ENCODE measurements at places on chromosomes 6 and 20.

DNA sequence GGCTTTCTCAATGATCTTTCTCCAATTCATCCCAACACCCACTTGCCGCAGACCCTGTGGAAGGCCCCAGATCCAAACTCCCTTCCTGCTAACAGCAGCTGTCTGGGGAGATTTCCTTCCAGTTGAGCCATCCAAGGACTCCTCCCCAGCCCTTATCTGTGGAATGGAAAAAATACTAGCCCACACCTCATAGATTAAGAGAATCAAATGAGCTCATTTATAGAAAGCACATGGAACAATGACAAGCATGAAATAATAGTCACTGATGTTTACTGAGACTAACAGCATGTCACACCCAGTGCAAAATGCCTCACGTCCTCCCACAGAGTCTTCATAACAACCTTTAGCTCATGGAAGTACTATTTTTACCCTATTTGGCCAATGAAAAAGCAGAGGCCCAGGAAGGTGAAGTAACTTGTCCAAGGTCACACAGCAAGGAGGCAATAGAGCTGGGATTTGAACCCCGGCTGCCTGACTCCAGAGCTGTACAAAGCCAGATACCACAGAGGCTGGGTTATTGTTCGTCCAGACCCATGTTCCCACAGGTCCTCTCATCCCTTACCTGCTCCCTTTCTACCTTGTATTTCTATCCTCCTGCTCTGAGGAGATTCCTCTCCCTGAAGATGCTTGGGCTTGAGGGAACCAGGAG is 23.4 kb upstream of the PTGIS start:
- DNase-seq: no peak

DNA sequence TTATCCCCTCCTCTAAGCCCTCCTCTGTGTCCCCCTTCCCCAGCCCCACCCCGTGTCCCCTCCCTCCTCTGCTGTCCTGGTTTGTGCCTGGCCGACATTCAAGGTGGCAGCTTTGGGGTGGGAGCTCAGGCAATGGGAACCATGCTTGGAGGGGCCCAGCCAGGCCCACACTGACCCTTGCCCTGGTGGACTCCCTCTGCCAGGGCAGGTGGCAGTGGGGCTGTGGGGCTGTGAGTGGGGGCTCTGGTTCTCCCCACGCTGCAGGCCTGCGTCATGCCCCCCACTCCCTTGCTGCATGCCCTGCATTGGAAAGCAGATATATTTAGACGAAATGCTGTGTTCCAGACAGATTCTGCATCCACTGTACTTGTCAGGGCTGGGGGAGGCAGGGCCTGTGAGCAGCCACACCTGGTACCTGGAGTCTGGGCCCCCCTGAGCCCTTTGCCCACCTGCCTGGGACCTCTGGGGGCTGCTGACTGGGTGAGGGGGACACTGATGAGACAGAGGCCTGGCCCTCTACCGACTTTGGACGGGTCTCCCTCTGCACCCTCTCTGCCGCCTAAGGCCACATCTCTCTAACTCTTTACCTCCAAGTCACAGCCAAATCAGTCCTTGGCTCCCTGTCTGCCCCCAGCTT is 14.2 kb downstream of the DLGAP4 start:
- DNase-seq: no peak

- DNase-seq: no peak
These were observed 6.3 kb downstream of the BTN2A1 start for GRCh38 chr6:26464014-26464413.

DNA sequence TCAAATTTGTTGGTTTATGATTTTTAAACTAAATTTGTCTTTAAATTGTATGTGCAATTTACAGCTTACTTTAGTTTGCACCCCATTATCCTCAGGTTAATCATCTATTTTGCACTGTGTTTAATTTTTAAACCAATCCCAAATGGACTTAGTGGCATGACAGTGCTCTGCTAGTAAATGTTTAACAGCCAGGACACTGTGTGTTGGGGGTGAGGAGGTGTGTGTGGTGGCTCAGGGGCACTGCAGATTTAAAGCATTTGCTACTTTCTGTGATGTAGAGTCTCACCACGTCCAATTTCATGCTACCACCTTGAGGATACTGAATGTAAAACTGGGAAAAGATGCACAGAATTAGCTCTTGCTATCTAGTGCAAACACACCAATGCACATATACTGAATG is 225.7 kb downstream of the HAO1 start:
- no peak for DNase-seq

GRCh38 chr6:96099069-96099468 is 83.3 kb downstream of the FUT9 start:
- DNase-seq: no peak

DNA sequence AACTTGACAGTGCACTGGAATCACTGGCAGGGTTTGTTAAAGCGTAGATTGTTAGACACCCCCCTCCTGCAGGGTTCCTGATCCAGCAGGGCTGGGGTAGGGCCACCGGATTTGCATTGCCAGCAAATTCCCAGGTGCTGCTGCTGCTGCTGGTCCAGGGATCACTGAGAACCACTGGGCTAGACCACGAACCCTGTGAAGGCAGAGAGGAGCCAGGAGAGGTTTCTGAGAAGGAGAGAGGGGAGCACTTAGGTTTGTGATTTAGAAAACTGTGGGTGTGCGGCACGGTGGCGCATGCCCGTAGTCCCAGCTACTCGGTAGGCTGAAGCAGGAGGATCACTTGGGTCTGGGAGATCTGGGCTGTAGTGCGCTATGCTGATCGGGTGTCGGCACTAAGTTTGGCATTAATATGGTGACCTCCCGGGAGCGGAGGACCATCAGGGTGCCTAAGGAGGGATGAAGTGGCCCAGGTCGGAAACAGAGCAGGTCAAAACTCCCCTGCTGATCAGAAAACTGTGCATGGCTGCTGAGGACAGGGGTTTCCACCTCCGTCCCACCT is 53.6 kb upstream of the FAM83D start:
- no peak for DNase-seq

DNA sequence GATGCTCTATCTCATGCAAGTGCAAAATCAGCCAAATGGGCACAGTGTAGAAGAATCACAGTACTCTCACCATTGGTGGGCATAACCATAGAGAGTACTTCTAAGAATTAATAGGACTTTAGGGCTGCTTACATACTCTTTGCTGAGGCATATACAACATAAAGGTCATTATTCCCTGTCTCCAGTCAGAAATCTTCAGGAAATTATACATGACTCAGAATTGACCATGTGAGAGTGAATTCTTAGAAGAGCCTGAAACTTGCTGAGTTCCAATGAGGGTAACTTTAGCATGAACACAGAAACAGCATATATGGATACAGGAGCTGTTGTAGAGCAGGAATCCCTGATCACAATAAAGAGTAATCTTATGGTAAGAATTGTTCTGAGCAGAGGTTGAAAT is 498.7 kb downstream of the TENT5A start:
- DNase-seq: no peak

GRCh38 chr6:1695546-1696462 is 86.1 kb downstream of the FOXC1 start:
- no peak for DNase-seq

DNA sequence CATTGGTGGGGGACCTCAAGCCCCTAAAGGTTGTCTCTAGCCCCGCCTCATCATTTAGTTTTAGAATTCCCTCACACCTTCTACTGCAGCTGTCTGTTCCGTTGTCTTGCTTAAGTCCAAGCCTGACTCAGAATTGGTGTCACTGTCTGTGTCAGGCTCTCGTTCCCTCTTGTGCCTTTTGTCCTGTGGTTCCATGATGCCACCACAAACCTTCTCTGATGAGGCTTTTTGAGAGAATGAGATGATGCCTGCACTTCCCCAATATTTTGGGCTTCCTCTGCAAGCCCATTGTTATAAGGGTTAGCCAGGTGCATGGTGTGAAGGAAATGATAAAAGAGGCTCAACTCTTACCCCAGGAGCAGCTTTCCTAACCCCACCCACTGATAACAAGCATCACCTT is 8.1 kb upstream of the AKIRIN2 start:
- no peak for DNase-seq

DNA sequence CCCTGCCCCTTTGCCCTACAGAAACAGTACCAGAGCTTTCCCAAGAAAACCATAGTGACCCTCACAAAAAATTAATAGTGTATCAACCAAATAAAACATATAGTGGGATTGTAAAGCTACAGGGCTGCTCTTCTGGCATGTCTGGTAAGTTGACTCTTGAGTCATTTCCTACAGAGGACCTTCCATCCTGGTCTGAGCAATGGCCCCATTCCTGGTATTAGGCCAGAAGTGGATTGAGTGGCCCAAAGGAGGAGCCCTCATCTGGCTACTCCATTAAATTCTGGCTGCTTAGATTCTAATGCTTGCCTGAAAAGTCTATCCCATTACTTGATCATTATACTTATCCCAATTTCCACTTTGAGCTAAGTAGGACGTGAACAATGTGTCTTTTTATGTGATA is 150.9 kb upstream of the HMGN3 start:
- DNase-seq: no peak

GRCh38 chr6:143803769-143804568 is 39.2 kb upstream of the LTV1 start:
- DNase-seq: no peak

GRCh38 chr20:24016607-24017457 is 28.3 kb upstream of the GGTLC1 start:
- no peak for DNase-seq

GRCh38 chr6:80488190-80488589 is 381.7 kb downstream of the BCKDHB start:
- DNase-seq: no peak

DNA sequence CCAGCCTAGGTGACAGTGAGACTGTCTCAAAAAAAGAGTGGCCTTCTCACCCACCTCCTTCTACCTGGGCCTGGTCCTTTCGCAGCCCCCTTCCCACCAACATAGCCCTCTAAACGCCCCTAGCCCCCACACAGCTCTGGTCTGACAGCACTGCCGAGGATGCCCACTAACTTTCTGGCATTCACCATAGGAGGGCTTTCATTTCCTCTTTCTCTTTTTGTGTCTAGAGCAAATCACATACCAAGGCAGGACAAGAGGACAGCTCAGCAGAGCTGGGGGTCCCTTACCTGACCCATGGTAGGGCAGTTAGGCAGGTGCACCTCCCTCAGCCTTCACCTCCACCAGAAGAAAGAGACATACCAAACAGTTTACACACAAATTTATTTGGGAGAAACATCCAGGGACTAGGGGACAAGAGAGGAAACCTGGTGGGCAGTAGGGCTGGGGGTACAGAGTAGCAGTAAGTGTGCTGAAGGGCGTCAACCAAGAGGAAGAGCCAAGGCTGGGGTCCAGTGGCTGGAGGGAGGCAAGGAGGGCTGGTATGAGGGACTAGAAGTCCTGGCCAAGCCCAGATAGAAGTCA is 4.5 kb downstream of the LY6G5C start:
- DNase-seq: no peak

DNA sequence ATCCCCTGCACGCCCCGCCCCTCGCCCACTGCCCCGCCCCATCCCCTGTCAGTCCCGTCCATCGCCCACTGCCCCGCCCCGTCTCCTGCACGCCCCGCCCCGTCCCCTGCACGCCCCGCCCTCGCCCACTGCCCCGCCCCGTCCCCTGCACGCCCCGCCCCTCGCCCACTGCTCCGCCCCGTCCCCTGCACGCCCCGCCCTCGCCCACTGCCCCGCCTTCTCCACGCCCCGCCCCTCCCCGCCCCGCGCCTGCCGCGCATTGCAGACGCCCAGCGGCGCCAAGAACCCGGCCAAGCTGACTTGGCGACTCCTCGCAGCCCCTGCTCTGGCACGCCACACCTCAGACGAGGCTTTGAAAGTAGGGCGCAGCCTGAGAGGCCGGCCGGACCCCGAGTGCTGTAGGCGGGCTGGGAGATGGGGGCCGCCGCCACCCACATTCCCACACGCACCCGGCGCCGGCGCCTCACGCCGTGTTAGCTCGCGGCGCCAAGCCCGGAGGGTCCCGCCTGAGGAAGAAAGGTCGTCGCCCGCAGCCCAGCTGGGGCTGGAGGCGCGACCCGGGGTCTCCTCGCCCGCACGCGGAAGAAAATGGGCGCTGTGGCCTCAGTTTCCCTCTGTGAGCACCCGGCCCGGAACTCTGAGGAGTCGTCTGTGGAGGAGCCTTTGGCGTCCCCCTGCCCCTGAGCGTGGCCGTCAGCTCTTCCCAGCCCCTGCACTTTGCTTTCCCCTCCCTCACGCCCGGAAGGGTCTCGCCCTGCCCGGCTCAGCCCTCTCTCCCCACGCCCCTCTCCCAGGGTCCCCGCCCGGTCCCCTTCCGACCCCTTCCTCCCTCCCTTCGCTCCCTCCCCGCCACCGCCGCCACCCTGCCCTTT is at the start of gene RAD21L1:
TSS of gene RAD21L1 (plus strand) at position 262 of the 872 bp plus-strand sequence. CDS start 2,410 bp downstream, outside the sequence.
- DNase-seq: peak; percentile 96

DNA sequence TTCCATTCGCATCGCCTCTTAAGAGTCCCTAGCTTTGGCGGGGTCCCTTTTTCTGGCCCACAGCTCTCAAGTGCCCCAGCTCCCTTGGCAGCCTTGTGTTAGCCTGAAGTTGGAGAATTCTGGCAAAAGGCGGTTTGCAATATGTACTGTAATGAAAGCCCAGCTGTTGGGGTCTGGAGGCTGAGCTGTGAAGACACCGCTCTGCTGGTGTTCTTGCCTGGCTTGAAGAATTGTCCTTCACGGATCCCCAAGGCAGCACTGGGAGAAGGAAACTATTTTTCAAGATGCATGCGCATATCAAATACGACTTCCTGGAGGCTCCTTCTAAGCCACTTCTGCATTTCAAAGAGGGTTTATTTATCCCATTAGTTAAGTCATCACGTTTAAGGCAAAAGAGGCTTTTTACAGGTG is 21.4 kb upstream of the CITED2 start:
- DNase-seq: no peak

- DNase-seq: peak; percentile 56
These were observed 13.2 kb upstream of the AHCY start for GRCh38 chr20:34316196-34316814.

- no peak for DNase-seq
These were observed 56.2 kb downstream of the TPBG start for GRCh38 chr6:82419859-82420258.

- DNase-seq: peak; percentile 49
These were observed 14.2 kb downstream of the FAM83B start for GRCh38 chr6:54860739-54861138.

- no peak for DNase-seq
These were observed 388.9 kb upstream of the MAN1A1 start for GRCh38 chr6:119738425-119738824.

DNA sequence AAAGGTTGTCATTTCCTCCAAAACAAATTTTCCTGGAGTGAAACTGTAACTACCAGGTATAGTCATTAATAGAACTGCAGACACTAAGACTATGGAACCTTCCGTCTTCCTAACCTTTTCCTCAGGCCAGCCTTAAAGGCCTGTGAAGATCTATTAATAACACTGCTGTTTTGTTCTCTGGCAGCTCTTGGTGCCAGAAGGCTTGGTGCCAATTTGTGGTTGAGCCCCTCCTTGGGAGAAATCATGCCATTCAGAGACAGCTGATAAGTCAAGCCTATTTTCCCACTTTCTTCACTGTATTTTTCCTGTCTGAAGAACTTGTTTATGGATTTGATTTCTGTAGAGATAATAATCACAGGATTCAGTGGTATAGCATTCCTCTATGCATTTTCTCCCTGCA is 64.8 kb downstream of the HCRTR2 start:
- peak; percentile 64 for DNase-seq
